ENCODE measurements at places on chromosomes 12 and 14. TPM values are rescaled to one million over a fixed set of nuclear protein-coding genes. Genes with fewer than 3 reads are reported as not detected.

Gene B4GALNT3
- total RNA-seq = not detected

DNA sequence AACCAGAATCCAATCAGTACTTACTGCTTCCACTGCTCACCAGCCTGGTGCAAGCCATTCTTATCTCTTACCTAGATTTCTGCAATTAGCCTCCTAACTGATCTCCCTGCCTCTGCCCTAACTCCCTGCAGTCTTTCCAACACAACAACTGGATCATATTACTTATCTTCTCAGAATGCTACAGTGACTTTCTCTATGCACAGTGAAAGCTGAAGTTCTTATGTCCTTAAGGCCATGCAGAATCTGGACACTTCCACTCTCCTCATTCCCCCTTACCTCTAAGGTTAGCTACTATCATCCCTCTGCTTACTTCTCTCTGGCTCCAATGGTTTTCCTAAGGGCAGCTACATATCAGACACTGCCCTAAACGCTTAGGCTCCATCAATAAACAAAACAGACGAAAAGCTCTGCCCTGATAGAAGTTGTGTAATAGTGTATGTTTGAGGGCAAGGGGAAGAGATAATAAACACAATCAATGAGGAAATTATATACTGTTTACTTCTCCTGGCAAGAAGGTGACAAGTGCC lies 4.0 kb downstream of the KTN1 start:
- no peak for DNase-seq

GRCh38 chr12:95739561-95740313 lies 50.8 kb downstream of the NTN4 start:
- no peak for DNase-seq

DNA sequence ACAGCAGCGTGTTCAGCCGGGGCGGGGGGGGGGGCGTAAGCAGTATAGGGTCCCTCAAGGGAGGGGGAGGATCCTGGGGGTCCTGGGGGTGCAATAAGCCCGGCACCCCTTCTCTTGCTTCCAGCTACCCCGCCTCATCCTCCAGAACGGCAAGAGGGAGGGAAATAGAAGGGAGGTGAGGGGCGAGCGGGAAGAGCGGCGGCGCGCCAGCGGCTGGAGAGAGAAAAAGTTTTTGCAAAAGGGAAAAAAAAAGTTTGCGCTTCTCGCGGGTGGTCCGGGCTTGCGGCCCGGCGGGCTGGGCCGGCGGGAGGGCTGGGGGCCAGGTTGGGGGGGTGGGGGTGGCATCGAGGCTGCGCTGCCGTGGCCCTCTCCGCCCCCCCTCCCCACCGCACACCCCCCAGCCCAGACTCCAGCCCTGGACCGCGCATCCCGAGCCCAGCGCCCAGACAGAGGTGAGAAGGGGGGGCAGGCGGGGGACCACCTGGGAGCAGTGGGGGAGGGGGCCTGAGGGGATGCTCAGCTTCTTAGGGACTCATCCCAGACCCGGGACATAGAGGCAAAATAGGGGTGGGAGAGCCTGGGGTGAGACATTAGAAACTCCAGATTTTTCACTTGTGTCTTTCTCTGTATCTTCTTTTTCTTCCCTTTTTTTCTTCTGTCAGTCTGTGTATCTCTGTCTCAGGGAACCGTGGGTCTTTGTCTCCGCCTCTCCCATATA lies at the start of gene GLI1:
Gene GLI1 (plus strand): TSS at position 36 of the 718 bp plus-strand sequence. CDS start 3,907 bp downstream, outside the sequence.
- DNase-seq = no peak

DNA sequence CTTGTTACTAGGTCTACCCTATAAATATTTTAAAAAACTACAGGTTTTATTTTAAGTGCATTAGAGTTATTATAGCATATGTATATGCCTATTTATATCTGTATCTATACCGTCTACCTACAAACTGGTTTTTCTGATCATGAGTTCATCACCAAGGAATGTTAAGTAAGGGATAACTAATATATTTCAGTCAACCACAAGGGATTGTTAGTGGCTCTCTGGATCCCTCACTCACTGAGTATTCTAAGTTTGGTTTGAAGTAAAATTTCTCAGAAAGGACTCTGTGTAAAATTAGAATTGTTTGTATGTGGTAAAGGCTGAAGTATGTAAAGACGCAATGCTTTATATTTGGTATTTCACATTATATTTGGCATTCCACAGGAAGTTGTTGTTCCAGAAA lies 4.8 kb downstream of the EPYC start:
- DNase-seq = no peak

Gene KRT75
- total RNA-seq = not detected
